ENCODE measurements at places on chromosomes 12 and 14.
A peak's percentile ranks its signal among the peaks of the same experiment; 100 is the strongest.

DNA sequence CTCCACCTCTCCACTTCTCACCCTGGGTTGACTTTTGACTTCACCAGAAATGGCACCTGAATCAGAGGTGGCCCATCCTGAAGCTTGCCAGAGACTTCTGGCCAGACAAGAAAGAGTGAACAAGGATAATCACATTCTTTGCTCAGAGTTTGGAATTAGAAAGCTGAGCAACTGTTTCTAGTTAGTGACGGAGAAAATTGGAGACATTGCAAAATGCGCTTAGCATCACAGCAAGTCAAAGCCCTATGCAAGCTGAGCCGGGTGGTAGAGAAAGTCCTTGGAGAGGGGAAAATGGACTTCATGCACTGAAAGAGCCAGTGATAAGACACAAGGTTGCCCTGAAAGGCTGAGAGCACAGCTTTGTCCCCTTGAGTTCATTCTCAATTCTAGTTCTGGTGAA is 161.8 kb downstream of the PAH start:
- DNase-seq: no peak

DNA sequence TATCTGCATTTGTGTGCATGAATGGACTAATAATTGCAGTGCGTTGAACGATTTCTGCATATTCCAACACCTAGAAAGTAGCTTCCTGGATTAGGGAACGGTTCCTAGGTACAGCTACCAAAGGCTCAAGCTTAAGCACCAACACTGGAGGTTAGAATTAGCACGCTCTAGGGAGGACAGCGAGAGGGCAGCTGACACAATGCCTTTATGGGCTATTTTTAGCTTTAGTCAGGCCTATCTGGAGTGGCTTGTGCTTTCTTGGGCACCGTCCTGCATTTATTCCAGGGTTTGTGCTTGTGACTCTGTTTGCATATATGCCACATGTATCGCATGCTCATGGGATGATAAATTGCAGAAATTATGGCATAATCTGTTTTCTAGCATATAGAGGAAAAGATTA is 13.7 kb downstream of the ETV6 start:
- no peak for DNase-seq

GRCh38 chr12:129401572-129401971 is 502.3 kb downstream of the TMEM132D start:
- DNase-seq: no peak

DNA sequence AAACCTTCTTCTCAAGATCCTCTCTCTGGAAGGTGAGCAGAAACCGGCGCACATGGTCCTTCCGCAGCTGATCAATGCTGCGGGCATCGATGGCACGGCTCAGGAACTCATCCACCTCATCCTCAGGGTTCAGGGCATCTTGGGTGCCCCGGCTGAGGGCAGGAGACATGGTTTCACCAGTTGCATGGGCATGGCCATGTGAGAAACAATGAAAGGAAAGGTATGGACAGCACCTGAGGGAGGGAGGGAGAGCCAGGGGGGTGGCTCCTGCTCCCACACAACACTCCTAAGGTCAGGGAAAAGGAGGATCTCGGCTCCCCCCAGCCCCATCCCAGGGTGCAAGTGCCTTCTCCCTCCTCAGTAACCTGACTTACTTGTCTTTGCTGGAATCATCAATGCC is 13.6 kb downstream of the ADCY6 start:
- DNase-seq: no peak

DNA sequence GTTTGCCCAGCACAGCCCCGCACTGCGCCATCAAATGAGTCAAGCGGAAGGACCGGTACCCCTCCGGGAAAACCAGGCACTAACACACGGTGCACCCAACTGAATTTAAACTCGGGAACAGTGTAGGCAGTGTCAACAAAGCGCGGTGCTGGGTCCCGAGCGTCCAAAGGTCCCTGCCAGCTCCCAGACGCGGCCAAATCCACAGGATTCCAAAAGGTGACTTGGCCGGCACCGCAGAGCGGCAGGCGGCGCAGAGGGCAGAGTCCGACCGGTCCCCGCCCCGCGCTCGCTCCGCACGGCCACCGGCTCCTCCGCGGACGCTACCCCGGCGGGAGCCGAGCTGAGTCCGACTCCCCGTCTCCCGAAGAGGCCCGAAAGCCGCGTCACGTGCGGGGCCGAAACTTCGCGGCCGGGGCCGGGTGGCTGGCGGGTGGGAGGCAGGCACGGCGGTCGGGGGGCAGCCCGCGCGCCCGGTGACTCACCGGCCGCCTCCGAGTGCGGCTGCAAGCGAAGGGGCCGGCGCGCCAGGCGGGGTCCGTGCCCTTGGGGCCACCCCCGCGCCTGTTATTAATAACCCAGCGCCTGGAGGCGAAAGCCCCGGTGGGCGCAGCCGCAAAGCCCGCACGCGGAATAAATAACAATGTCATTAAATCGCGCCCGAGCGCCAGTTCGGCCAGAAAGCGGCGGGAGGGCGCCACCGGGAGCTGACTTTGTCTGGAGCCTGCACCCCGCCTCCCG is 863 bp downstream of the DENND5B start:
- DNase-seq: peak; percentile 73
